Activated CD4-positive, alpha-beta T cell treated with anti-CD3 and anti-CD28 coated beads for 36 hours (primary cell): ENCODE measurements at places on chromosomes 12 and 14.

- no peak overlapping the region for H3K27ac ChIP-seq
- no peak for DNase-seq
- peaks cover 2% of the 10 kb centered on the region for H3K27me3 ChIP-seq
- H3K4me1 ChIP-seq: no peaks in the 10 kb centered on the region
These were observed 83.3 kb upstream of the PPM1H start for GRCh38 chr12:63018273-63018672.

- H3K36me3 ChIP-seq: peaks cover 56% of the 10 kb centered on the region
- no peak for DNase-seq
- H3K27ac ChIP-seq: no peak overlapping the region
These were observed 58.9 kb downstream of the USP15 start for GRCh38 chr12:62319058-62319457.

DNA sequence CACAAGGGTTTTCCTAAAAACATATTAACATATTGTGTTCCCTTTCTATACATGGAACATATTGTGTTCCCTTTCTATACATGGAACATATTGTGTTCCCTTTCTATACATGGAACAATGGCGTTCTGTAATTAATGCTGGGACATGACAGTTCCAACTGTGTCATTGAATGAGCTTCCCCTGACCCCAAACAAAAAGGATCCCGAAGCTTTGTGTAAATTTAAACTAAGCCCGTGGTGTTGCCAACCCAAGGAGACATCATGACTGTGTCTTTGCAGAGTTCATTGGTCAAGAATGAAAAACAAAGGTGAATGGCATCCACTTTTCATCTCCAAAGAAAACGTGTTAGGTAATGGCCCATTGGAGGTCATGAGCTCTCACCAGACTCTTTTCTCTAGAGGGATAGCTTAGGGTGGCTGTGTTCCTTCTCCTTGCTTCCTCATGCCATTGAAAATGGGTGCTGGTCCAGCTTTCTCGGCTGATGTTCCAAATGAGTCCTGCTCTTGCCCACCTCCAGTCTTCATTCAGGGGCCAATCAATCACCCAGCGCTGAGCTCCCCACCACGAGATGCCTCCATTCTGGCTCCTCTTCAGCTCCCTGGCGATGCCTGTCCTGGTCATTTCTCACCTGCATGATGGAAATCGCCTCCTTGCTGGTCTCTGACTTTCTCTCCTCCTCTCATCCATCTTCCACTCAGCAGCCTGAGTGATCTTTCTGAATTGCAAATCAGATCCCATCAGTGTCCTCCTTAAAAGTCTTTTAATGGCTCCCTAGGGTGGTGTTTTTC is 156.1 kb downstream of the VRK1 start:
- no peaks in the 10 kb centered on the region for H3K27me3 ChIP-seq
- peaks cover 9% of the 10 kb centered on the region for H3K4me1 ChIP-seq
- no peak overlapping the region for H3K4me3 ChIP-seq
- no peak overlapping the region for H3K27ac ChIP-seq
- no peak for DNase-seq

- no peaks in the 10 kb centered on the region for H3K27me3 ChIP-seq
- H3K4me1 ChIP-seq: no peaks in the 10 kb centered on the region
- no peaks in the 10 kb centered on the region for H3K36me3 ChIP-seq
- no peak for DNase-seq
These were observed 754.5 kb downstream of the C12orf50 start for GRCh38 chr12:87274594-87275245.

DNA sequence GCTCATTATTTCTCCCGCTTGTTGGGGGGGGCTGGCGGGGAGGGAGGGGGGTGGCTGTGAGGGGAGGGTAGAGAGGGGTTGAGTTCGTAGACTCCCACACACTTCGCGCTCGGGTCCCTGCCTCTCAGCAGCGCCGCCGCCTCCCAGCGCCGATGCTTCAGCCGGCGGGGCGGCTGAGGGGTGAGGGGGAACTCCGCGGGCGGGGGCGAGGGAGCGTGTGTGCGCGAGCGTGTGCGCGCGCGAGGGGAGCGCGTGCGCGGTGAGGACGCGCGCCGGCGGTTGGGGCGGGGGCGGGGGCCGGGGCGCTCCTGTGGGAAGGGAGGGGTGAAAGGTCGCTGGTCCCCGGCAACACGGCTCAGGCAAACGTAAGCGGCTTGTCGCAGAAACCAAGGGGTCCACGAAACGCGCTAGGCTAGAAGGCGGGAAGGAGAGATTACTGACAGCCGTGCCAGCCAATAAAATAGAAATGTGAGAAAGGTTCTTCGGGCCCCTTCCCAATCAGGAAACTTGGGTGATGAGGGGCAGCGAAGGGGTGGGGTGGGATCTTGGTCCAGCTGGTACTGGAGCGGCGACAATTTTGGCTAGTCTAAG is 343 bp upstream of the NOVA1 start:
- peak; percentile 54 for DNase-seq
- no peak overlapping the region for H3K27ac ChIP-seq
- peak overlapping the region; percentile 39 for H3K4me3 ChIP-seq
- no peaks in the 10 kb centered on the region for H3K4me1 ChIP-seq
- peaks cover 31% of the 10 kb centered on the region for H3K27me3 ChIP-seq

- H3K27ac ChIP-seq: peak overlapping the region; percentile 87
- peaks cover 12% of the 10 kb centered on the region for H3K36me3 ChIP-seq
- H3K4me1 ChIP-seq: peaks cover 74% of the 10 kb centered on the region
- no peaks in the 10 kb centered on the region for H3K27me3 ChIP-seq
- peak; percentile 89 for DNase-seq
These were observed 1.2 kb downstream of the ITGB7 start for GRCh38 chr12:53205747-53206419.

- H3K27me3 ChIP-seq: no peaks in the 10 kb centered on the region
- no peak overlapping the region for H3K4me3 ChIP-seq
- H3K36me3 ChIP-seq: no peaks in the 10 kb centered on the region
- no peaks in the 10 kb centered on the region for H3K4me1 ChIP-seq
- no peak overlapping the region for H3K27ac ChIP-seq
These were observed 27.0 kb downstream of the GPR135 start for GRCh38 chr14:59438195-59438647.

DNA sequence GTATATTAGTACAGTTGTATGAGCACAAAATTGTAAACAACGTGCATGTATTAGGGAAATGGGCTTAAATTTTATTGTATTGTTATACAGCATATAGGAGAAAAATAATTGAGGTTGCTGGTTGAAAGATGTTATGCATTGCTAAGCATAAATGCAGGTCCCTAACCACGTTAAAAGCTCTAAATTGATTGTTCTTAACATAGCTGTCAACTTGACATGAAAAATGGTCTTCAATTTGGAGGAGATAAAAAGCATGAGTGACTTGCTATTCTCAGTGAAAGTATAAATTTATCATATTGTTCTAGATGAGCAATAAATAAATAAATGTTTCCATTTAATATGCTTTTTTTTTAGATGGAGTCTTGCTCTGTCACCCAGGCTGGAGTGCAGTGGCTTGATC is 506.6 kb upstream of the ATXN7L3B start:
- no peaks in the 10 kb centered on the region for H3K4me1 ChIP-seq
- no peaks in the 10 kb centered on the region for H3K27me3 ChIP-seq
- H3K27ac ChIP-seq: no peak overlapping the region
- H3K36me3 ChIP-seq: no peaks in the 10 kb centered on the region

DNA sequence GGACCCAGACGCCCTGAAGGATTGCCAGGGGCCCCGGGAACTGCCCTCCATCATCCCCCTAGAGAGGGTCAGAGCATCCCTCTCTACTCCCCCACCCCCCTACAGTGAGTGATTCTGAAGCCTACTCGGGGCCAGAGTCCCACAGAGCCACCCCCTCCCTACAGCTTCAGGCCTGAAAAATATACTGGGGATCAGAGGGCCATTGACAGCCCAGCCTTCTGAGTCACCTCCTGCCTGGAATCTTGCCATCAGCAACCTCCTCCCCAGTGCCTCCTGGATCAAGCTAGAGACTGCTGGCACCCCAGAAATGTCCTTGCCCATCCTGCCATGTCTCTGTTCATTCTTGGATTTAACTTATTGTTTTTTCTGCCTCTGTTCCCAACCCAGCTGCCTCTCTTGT is 21.7 kb upstream of the MIA2 start:
- H3K27me3 ChIP-seq: no peaks in the 10 kb centered on the region
- no peaks in the 10 kb centered on the region for H3K36me3 ChIP-seq
- no peak for DNase-seq
- H3K4me1 ChIP-seq: peaks cover 12% of the 10 kb centered on the region
- H3K27ac ChIP-seq: no peak overlapping the region

DNA sequence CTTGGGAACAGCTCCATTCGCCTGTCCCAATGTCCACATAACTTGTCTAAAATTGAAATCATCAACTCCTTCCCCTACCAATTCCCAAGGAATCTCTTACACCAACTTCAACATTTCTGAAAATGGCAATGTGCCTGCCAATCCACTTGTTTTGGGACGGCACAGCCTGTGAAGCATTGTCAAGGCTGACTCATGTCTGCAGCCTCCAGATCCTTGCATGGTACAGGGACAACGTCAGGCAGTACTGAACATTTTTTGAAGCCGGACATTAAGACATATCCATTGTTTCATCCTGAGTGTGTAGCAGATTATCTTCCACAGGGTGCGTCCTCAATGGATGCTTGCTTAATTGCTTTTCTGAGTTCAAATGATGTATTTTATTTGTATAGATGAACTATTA is 794.1 kb downstream of the BCL11B start:
- no peak overlapping the region for H3K4me3 ChIP-seq
- H3K27ac ChIP-seq: no peak overlapping the region
- peaks cover under 1% of the 10 kb centered on the region for H3K4me1 ChIP-seq
- no peak for DNase-seq

DNA sequence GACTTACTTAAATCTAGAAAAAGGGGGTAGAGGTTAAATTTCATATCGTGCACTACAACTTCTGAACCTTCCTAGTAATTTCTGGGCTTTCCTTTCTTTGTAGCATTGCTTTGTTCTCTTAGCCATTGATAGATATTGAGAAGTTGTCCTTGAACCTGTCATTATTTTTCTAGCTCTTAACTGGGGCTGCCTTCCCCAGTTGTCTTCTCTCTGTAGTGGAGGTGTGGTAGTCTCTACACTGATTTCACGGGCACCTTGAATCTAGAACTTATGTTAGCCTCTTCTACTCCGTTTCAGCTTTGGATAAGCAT is 504.0 kb downstream of the PCNX1 start:
- H3K36me3 ChIP-seq: peaks cover 11% of the 10 kb centered on the region
- DNase-seq: no peak
- H3K4me1 ChIP-seq: peaks cover 41% of the 10 kb centered on the region
- H3K27ac ChIP-seq: peak overlapping the region; percentile 65

- H3K4me1 ChIP-seq: no peaks in the 10 kb centered on the region
- no peak for DNase-seq
- no peak overlapping the region for H3K27ac ChIP-seq
- no peak overlapping the region for H3K4me3 ChIP-seq
- H3K36me3 ChIP-seq: no peaks in the 10 kb centered on the region
These were observed 38.7 kb downstream of the LGR5 start for GRCh38 chr12:71478270-71478669.

- no peak overlapping the region for H3K4me3 ChIP-seq
- H3K36me3 ChIP-seq: peaks cover 21% of the 10 kb centered on the region
- H3K27ac ChIP-seq: no peak overlapping the region
- peaks cover 5% of the 10 kb centered on the region for H3K4me1 ChIP-seq
- no peaks in the 10 kb centered on the region for H3K27me3 ChIP-seq
- DNase-seq: no peak
These were observed 74.0 kb downstream of the CLIP1 start for GRCh38 chr12:122348505-122348904.

DNA sequence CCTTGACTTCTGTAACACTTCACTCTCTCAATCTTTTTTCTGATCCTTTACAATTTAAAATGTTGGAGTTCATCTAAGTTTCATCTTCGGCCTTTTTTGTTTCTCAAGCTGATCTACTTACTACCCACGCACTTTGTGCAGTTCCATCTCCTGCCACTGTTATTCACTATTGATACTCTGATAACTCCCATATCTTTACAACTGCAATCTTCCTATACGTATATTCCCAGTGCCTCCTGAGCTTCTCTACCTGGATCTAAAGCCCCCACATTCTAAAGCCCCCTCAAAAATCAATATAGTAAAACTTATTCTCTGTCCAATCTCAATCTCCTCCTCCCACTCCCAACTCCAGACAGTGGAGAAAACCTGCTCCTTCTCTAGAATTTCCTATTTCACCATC is 5.9 kb downstream of the ATG2B start:
- peaks cover 19% of the 10 kb centered on the region for H3K36me3 ChIP-seq
- no peaks in the 10 kb centered on the region for H3K27me3 ChIP-seq
- H3K27ac ChIP-seq: no peak overlapping the region
- DNase-seq: peak; percentile 13
- H3K4me3 ChIP-seq: no peak overlapping the region

DNA sequence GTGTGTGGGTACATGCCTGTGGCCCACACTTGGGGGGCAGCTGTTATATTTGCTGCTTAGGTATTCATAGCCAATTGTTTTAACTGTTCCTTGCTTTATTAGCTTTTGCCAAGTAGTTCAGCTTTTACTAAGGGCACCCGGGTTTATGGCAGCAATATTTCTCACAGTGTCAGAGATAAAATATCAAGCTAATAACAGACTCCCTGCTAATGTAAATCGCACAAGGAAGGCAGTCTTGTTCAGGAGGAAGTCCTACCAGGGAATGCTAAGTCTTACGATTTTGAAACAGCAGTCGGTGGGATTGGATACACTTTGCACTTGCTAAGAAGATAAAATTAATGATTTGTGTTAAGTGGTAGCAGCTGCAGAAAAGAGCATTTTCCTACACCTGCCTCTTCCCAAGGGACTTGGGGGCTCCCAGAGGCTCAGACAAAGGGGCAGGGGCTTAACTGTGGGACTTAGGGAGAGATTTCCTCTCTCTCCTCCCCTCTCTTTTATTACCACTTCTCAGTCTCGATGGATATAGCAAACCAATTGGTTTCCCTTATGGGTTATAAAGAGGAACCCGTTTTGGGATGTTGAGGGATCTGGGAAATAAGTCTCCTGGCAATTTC is 175.1 kb downstream of the NRXN3 start:
- H3K36me3 ChIP-seq: no peaks in the 10 kb centered on the region
- no peaks in the 10 kb centered on the region for H3K4me1 ChIP-seq
- H3K27me3 ChIP-seq: peaks cover 3% of the 10 kb centered on the region
- DNase-seq: no peak
- H3K4me3 ChIP-seq: no peak overlapping the region
- H3K27ac ChIP-seq: no peak overlapping the region

DNA sequence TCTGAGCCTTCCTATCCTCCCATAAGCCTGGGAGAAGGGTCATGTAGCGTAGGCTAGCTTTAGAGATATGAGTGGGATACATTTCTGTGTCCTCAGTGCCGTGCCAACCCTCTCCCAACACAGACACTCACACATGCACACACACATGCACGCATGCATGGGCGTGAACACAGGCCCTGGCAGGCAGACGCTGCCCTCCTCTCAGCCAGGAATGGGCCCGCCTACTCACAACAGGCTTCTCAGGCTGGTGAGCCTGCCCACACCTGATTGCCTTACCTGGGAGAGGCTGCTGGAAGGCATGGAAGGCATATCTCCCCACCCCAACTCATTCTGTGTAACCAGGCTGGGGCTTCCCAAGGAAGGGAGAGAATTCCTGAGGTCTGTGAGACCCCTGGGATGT is 12.8 kb upstream of the ACVR1B start:
- H3K36me3 ChIP-seq: no peaks in the 10 kb centered on the region
- no peak overlapping the region for H3K4me3 ChIP-seq
- H3K27ac ChIP-seq: no peak overlapping the region
